ENCODE measurements at places on chromosomes 6 and 20.

- no peak for DNase-seq
Observed at GRCh38 chr20:48708116-48708515, 119.7 kb downstream of the PREX1 start.

GRCh38 chr6:13813621-13814175 lies 659 bp downstream of the MCUR1 start:
- peak; percentile 13 for DNase-seq

- no peak for DNase-seq
Observed at GRCh38 chr6:152167641-152168603, 360.4 kb downstream of the ESR1 start.

DNA sequence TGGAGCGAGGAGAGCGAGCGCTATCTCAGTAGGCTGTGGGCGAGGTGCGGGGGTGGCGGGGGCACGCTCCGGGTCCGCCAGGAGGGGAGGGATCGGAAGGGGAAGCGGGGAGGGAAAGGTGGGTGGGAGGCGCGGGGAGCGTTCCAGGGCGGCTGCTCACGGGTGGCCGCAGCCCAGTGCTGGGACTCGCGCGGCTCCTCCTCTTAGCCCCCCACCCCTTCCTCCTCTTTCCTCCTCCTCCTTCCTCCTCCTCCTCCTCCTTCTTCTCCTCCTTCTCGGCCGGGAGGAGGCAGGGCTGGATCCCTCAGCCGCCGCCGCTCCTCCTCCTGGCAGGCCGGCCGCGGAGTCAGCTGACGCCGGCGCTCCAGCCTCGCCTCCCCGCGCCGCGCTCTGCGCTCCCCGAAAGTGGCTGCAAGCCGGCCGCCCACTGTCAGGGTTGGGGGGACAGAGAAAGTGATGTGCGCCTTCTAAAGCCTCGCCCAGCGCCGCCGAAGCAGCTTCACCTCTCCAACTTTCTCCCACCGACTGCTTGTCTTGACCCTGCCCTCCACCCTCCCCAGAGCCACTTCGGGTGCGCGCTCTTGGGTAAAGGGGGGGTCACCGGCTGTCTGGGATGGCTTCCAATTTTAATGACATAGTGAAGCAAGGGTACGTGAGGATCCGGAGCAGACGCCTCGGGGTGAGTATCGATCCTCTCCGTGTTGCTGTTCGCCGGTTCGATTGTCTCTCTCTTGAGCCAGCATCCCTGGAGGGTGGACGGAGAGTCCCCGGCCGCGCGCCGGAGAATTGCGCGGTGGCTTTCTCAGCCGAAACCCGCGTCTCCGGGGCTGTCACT lies at the start of gene DOK5:
Gene DOK5 (plus strand): TSS at position 260 of the 835 bp plus-strand sequence. CDS start 354 bp downstream, at position 614.
- DNase-seq, result peak; percentile 11

Data from thoracic aorta (tissue), 2 donors.